Right renal pelvis (tissue), 4 donors: ENCODE measurements at places on chromosomes 12 and 14. TPM values are rescaled to one million over a fixed set of nuclear protein-coding genes. Genes with fewer than 3 reads are reported as not detected.

APOLD1 gene
- 11.1 TPM for polyA plus RNA-seq

RNASE3 gene
- polyA plus RNA-seq, result not detected

GRCh38 chr12:120865098-120865497 lies 39.1 kb downstream of the SPPL3 start:
- DNase-seq, result no peak

GRCh38 chr12:53572134-53572758 lies 53.9 kb downstream of the ATF7 start:
- DNase-seq, result no peak

DNA sequence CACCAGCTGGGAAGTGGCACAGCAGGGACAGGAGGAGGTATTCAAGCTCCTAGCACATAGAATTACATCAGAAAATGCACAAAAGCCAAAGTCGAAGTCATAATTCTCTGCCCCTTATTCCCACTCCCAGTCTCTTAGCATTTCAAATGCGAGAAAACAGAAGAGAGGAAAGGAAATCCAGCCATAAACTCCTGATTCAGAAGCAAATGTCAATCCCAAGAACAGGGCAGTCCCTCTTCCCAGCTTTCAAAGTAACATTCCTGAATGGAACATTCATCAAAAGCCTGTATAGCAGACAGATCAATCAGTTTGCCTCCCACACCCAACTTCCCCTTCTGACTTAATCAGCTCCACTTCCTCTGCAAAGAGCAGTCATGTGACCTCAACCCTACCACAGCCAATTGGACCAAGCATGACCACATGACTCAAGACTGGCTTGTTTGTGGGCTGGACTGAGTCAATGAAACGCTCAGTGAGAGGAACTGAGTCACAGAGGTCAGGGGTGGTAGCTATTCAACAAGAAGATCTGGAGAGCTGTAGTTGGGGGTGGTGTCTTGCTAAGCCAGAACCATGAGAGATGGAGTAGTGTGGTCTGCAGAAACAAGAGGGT lies 41.4 kb upstream of the TUNAR start:
- no peak for DNase-seq

- no peak for DNase-seq
Measured at GRCh38 chr14:105041841-105042765, 21.2 kb upstream of the CDCA4 start.

- no peak for DNase-seq
Measured at GRCh38 chr14:62629176-62629725, 416.0 kb downstream of the KCNH5 start.

SLCO1B1 gene
- polyA plus RNA-seq, result not detected

CRADD gene
- polyA plus RNA-seq, result 14.4 TPM

- DNase-seq, result no peak
Measured at GRCh38 chr12:1457901-1458300, 136.5 kb downstream of the FBXL14 start.

AVPR1A gene
- polyA plus RNA-seq, result 6.3 TPM

DNA sequence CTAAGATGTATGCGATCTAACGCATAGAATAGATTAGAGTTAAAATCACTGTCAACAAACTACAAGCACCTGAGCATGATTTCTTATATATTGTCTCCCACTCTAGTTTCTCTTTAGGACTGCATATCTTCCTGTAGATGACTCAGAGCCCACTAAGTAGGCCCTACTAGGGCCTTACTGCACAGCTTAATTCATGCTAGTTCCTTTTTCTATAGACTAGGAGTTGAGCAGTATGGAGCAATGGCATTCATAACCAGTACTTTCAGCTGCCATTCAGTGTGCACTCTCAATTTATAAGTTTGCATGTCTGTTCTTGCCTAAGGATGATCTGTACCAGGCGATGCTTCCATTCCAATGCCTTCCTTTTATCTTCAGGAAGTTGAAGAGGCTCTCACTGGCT lies 103.5 kb downstream of the METTL25 start:
- no peak for DNase-seq

DNA sequence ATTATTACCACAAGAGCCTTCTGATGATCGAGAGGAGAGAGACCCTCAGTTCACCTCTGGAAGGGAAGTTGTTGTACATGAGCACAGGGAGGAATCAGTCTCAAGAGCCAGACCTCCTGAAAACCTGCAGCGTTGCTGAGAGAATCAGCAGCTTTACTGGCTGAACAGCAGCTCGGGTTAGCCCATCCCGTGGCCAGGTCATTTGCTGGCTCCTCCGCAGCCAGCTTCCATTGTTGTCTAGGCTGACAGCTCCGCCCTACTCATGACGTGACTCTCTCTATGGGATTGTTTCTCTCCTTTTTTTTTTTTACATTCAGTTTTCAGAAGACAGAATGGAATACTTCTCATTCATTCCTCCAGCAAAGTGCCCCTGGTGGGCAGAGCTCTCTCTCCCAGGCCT lies 69.9 kb downstream of the TGFB3 start:
- DNase-seq, result no peak

DNA sequence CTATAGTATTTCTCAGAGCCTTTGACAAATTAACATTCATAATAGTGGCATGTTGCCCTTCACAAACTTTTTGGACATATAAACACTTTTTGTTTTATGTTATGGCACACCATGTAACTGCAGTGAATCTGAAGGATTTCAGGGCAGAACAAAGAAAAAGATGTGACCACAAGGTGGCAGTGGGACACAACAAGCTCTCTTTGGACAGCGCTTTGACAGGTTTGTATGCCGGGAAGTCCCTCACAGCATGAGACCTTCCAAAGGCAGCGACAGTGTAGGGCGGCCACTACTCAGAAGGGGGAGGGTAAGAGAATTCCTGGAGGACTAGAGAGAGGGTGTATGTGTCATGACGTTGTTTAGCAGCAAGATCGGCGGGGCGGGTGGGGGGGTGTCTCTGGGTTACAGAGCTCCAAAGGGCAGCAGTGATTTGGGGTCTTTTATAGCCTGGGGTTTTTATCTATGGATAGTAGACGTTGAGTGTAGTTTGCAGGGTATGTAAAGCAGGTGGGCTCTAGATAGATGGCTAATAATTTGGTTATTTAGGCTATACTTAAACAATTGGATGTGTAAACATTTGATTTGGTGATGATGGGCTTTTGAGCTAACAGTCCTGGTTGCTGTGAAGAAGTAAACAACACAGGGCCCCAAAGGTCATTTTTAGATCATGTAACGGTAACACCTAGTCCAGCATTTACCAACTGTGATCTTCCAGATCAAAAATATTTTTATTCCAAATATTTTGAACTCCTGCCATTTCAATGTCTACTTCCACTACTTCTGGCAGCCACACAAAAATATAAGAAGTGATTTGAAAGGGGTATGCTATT lies 22.9 kb downstream of the ETFBKMT start:
- DNase-seq, result no peak

DNA sequence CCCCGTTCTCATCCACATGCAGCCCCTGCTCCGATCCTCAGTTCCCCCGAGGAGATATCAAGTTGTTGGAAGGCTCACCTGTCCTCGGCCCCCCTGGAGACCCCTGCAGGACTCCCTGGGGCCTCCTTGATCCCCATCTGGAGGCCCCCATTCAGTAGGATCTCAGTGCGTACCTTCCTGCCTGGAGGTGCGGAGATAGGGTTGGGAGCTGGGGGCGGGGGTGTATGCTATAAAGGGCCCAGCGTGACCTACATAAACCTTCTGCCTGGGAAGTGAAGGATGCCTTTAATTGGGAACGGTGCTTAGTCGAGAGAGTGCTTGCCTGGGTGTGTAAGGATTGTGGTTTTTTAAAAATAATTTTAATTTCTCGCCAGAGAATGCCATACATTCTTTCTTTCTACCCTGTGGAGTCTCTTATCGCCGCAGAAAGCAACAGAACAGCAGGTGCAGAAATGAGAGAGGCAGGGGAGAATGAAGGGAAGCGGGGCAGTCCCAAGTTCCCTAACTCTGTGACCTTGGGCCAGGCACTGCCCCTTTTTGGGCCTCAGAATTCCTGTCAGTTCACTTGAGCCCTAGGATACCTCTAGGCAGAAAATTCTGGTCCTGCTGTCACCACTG lies 153.7 kb downstream of the TSPAN9 start:
- no peak for DNase-seq

DNA sequence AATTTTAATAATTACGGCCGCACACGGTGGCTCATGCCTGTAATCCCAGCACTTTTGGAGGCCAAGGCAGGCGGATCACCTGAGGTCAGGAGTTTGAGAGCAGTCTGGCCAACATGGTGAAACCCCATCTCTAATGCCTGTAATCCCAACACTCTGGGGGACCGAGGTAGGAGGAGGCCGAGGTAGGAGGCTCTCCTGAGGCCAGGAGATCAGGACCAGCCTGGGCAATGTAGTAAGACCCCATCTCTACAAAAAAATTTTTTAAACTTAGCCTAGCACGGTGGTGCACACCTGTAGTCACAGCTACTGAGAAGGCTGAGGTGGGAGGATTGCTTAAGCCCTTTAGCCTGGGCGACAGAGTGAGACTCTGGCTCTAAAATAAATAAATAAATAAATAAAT lies 5.6 kb upstream of the CFAP73 start:
- DNase-seq, result no peak

- DNase-seq, result no peak
Measured at GRCh38 chr12:123896767-123897166, 75.9 kb downstream of the CCDC92 start.

KRT4 gene
- polyA plus RNA-seq, result 0.58 TPM

- DNase-seq, result no peak
Measured at GRCh38 chr14:104199266-104199895, 61.0 kb downstream of the KIF26A start.

- no peak for DNase-seq
Measured at GRCh38 chr12:62250671-62251608, 9.3 kb upstream of the USP15 start.

DNA sequence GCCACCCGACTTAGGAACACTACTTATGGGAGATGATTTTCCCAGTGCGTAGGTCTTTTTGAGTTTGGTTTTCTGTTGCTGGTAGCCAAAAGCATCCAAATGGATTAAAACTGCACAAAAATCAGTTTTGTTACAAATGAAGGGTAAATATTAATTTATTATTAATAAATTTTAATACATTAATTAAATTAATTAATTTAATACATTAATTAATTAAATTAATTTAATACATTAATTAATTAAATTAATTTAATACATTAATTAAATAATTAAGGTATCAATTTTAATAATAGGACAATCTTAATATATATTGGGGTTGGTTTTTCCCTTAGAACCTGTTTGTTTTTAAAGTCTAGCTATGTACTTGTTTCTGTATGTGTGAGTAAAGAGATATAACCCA lies 23.6 kb downstream of the AK7 start:
- no peak for DNase-seq

PLEKHD1 gene
- 5.6 TPM for polyA plus RNA-seq

- no peak for DNase-seq
Measured at GRCh38 chr14:99038431-99038820, 233.6 kb downstream of the BCL11B start.

DNA sequence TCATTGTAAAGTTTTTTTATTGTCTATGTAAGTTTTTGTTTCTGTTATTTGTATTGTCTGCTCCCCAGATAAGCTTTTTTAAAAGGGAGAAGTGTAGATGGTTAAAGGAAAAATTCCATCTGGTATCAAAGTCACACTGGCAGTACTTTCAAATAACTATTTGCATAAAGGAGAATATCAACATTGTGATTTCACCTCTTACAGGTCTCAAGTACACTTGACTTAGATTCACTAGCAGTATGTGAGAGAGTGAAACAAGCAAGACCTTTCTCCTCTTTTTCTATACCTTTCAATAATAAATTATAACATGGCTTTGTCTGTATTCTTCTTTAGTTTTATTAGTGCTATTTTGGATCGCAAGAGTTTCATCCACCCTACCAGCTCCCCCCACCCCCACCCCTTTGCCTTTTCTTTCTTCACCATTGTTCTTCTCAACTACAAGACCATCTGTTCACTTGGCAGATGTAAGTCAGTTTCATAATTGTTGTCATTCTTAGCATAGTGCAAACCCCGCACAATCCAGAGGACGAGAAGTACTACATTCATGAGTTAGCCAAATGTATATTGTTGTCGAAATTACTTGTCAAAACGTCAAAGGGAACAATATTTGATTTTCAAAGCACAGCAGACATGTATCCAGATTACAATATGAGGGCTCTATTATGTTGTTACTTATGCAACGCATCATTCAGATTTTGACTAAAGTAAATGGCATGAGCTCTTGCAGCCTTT lies 602.7 kb upstream of the FLRT2 start:
- DNase-seq, result no peak

PDE3A gene
- 28.4 TPM for polyA plus RNA-seq

GRCh38 chr14:42921901-42922300 lies 1315.2 kb downstream of the LRFN5 start:
- no peak for DNase-seq

- DNase-seq, result no peak
Measured at GRCh38 chr14:90819734-90820393, 3.6 kb upstream of the TTC7B start.

ENDOU gene
- polyA plus RNA-seq, result 0.42 TPM

DNA sequence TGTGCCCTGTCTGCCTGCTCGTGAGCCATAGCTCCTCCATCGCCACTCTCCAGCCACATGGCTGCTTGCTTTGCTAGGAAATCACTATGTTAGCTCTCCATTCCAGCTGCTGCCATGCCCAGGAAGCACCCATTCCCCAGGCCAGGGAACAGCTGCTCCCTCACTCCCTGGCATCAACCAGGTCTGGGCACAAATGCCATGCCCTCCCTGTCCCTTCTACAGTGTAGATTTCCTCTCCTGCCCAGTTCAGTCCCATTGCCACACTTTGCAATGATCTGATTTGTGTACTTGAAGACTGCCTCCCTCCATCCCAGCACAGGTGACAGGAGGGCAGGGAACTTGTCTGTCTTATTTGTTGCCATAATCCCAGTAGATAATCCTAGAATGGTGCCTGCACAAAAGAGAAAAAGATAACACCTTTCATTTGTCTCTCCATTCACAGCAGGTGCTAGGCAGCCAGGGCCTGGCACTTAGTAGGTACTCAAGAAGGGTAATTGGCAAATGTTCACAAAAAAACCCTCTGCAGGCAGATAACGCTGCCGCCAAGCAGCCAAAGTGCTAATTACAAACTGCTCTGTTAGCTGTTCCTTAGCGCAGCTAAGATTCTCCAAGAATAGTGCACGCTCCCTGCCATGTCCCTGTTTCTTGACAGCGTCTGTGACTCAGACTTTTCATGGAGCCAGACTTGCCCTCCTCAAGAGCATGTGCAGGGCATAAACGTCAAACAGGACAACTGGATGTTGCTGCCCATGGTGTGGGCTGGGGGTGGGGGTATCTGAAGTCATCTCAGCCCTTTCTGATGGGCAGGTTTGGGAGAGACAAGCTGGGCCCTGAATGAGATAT lies 69.1 kb downstream of the ARL6IP4 start:
- no peak for DNase-seq

GRCh38 chr14:102055181-102055901 lies 31.5 kb downstream of the HSP90AA1 start:
- no peak for DNase-seq

- no peak for DNase-seq
Measured at GRCh38 chr12:120230326-120230973, 29.5 kb upstream of the RPLP0 start.

KIAA0586 gene
- 19.2 TPM for polyA plus RNA-seq
